RPMI8226 (cell line): ENCODE measurements at places on chromosomes 7 and 10.
A peak's percentile ranks its signal among the peaks of the same experiment; 100 is the strongest.

DNA sequence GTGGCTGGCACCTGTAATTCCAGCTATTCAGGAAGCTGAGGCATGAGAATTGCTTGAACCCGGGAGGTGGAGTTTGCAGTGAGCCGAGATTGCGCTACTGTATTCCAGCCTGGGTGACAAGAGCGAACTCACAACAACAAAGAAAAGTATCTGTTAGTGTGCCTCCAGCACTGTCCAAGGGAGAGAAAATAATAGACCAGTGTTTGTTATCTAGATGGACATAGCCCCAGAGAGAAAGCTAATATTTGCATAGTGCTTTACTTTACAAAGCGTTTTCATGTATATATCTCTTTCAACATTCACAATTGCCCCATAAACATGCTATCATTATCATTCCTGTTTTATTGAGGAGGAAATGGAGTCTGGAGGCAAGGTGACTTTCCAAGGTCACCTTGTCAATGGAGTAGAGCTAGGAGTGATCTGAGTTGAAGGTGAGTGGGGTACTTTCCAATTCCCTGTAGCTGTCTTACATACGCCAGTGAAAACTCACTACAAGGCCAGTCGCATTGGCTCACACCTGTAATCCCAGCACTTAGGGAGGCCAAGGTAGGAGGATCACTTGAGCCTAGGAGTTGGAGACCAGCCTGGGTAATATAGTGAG is 49.7 kb upstream of the KIF5B start:
- no peak for DNase-seq

GRCh38 chr10:8404721-8405120 is 350.2 kb downstream of the GATA3 start:
- DNase-seq = peak; percentile 73

GRCh38 chr7:108112683-108113082 is 17.5 kb downstream of the LAMB4 start:
- no peak for DNase-seq

- no peak for DNase-seq
Measured at GRCh38 chr7:150734254-150734653, 3.0 kb upstream of the GIMAP5 start.

DNA sequence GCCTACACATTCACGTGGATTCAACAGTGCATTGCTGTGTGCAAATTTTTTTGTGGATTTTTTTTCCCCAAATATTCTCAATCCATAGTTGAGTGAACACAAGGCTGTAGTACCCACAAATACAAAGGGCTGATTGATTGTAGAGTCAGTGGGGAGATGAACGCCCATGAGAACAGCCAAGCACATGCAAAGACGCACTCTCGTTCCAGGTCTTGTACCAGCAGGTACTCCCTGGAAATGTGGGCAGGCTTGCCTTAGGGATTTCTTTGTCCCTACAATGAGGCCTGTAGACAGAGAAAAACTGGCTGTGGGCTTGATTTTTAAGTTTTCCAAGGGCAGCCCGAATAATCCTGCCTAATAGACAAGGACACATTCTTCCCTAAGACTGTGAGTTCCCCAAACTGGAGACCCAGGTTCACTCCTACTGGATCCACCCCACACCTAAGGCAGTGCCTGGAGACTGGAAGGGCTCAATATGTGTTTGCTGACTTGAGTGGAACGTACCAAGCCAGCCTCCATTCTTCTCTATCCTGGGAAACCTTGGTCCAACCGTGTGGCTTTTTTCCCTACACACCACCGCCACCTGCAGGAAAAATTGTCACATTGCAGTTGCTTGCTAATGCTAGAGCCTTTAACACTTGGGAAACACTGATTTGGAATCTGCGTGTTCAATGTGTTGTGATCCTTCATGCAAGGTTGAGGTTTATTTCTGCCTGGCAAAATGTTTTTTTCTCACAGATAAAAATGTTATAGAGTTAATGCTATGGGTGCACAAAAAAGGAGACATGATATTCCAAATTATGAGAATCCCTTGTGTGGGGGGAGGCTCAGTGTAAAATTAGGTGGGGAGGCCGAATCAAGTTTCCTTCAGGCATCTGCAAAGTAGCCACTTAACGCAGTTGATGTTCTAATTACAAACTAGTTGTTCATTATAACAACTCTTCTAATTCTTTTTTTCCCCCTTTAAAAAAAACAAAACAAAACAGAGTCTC is 49.3 kb downstream of the PPP1R17 start:
- DNase-seq = peak; percentile 55

- DNase-seq = no peak
Measured at GRCh38 chr7:48112401-48113165, 23.5 kb downstream of the UPP1 start.

DNA sequence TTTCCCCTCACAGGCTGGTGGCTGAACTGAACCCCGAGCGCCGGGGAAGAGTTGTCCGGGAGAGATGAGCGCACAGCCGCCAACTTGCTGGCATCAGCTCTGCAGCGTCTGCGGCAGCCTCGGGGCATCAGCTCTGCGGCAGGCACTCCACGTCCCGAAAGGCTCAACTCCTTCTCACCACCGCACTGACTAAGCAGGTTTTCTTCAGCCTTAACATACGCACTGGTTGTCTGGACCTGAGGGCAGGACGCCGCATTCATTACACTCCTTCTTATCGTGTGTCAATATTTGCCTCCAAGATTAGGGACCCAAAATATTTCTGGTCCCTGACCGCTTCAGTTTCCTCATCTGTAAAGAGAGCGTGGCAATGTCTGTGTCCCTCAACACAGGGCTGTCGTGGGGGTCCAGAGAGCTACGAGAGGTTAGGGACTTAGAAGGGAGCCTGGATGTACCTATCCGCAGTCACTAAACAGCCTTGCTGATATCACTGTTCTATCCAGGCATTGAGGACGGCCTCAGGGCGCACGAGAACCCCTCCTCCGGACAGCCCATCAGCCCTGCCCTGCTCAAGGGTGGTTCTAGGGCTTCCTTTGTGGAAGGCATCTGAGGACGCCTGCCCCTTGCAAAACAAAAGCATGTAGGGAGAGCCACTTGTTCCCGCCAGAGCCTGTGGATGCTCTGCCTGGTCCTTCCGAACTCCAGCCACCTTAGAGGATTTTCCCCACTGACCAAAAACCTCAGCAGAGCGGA is 42.8 kb upstream of the FIGNL1 start:
- no peak for DNase-seq

- DNase-seq = peak; percentile 11
Measured at GRCh38 chr10:28177944-28178637, 124.8 kb downstream of the MPP7 start.

DNA sequence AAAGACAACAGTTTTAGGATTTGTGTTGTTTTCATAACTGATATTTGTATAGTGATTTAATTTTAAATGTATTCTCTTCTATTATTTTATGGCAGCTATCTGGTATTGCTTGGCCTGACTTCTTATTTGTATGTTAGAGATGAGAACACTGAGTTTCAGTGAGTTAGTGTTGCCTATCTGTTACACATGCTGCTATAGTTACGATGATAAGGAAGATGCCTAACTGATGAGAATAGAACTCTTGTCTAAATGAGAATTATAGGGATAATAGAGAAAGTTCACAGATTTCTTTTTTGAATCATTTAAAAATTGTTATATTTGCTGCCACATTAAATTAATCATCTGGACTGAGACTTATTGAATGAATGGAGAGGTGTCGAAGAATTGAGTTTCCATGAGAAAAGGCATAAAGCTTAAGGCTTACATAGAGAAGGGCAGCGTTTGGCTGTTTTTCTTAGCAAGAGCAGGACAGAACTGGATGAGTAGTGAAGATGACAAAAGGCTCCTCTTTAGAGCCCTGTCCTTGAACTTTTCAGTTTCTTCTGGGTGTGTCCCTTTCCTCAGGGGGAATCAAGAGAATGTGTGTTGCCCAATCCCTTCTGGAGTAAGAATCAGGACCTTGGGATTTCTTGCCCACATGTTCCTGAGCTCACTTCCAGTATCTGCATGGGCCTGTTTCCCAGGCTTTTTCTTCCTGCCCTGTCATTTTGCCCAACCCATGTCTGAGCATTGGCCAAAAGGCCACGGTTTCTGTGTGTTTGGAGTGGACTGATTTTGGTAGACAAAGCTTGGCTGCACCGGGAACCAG is 195.6 kb upstream of the CSTF2T start:
- no peak for DNase-seq

- no peak for DNase-seq
Measured at GRCh38 chr10:113001599-113002448, 51.8 kb downstream of the TCF7L2 start.

DNA sequence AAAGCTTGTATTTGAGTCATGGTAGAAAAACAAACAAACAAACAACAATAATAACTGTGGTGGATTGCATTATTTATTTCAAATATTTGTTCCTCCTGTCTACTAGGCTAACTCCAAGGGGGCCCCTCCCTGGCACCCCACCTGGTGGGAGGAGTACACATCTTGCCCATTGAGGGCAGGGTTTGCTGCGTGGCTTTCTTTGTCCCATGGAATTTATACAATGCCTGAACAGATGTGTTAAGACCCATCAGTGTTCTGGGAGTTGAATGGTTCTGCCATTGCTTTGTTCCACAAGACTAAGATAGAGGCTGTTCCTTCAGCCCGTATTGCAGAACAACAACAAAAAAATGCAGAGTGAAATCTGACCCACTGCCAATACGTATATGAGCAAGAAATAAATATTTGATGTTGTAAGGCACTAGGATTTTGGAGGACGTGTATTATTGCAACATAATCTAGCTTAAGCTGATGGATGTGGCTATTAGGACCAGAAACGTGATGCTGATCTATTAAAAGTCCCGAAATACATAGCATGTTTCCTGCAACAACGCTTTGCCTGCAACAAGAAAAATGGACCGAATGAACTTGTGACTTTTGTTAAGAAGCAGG is 119.1 kb upstream of the JCAD start:
- no peak for DNase-seq
